ENCODE measurements at places on chromosomes 1 and 21. TPM values are rescaled to one million over a fixed set of nuclear protein-coding genes. Genes with fewer than 3 reads are reported as not detected.

GRCh38 chr1:85692730-85693314 lies 15.4 kb downstream of the ZNHIT6 start:
- H3K4me1 ChIP-seq = no peaks in the 10 kb centered on the region
- H3K36me3 ChIP-seq = no peaks in the 10 kb centered on the region
- H3K27me3 ChIP-seq = no peaks in the 10 kb centered on the region
- no peak for DNase-seq
- no peak overlapping the region for H3K27ac ChIP-seq

GRCh38 chr1:113256348-113256729 lies 134.0 kb upstream of the MAGI3 start:
- H3K4me3 ChIP-seq = no peak overlapping the region
- H3K36me3 ChIP-seq = no peaks in the 10 kb centered on the region

- H3K27ac ChIP-seq = peak overlapping the region; percentile 48
- H3K36me3 ChIP-seq = no peaks in the 10 kb centered on the region
- DNase-seq = no peak
- H3K27me3 ChIP-seq = no peaks in the 10 kb centered on the region
- peaks cover 19% of the 10 kb centered on the region for H3K4me1 ChIP-seq
These were observed 3.3 kb upstream of the UTP11 start for GRCh38 chr1:38009088-38009840.

DNA sequence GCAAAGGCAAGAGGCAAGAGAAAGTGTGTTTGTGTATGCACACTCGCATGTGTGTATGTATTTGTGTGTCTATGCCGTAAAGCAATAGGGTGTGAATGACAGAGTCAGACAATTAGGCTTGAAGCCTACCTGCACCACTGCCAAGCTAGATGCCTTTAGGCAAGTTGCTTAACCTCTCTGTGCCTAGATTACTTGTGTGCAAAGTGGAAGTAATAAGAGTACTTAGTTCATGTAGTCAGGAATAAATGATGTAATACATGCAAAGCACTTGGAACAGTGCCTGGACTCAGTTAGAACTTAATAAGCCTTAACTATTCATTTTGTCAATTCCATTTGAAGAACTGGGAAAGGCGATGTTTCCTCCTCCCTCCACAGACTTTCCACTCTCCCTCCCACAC lies 31.7 kb downstream of the LAMB3 start:
- H3K27ac ChIP-seq = no peak overlapping the region
- no peak for DNase-seq
- no peak overlapping the region for H3K4me3 ChIP-seq
- H3K27me3 ChIP-seq = no peaks in the 10 kb centered on the region

GRCh38 chr1:180246579-180246978 lies 16.5 kb downstream of the LHX4 start:
- no peaks in the 10 kb centered on the region for H3K27me3 ChIP-seq
- H3K4me3 ChIP-seq = no peak overlapping the region
- no peaks in the 10 kb centered on the region for H3K4me1 ChIP-seq
- no peak for DNase-seq
- no peaks in the 10 kb centered on the region for H3K36me3 ChIP-seq

DNA sequence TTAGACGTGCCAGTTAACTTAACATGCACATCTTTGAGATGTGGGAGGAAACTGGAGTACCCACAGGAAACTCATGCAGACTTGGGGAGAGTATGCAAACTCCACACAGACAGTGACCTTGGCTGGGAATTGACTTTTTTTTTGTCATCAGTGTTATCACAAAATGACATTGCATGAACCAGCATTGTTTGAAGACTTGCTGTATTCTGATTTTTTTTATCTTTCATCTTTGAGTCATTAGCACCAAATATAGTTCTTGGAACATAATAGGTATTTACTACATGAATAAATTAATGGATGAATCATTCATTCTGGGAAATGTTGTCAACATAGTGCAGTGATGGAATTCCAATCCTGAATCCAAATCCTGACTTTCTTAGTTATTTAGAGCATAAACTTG lies 77.0 kb downstream of the ATF6 start:
- H3K36me3 ChIP-seq = peaks cover 4% of the 10 kb centered on the region
- H3K4me3 ChIP-seq = no peak overlapping the region
- H3K4me1 ChIP-seq = no peaks in the 10 kb centered on the region
- no peaks in the 10 kb centered on the region for H3K27me3 ChIP-seq

The ZNF669 gene
- polyA plus RNA-seq = 15.9 TPM

The KRTAP10-6 gene
- not detected for polyA plus RNA-seq

The RSPH1 gene
- not detected for polyA plus RNA-seq

The TRIM33 gene
- 28.7 TPM for polyA plus RNA-seq

The SH3BGR gene
- polyA plus RNA-seq = 3.7 TPM

The GJA8 gene
- polyA plus RNA-seq = not detected

The PCNX2 gene
- 4.1 TPM for polyA plus RNA-seq

The SPATA1 gene
- not detected for polyA plus RNA-seq
